ENCODE measurements at places on chromosomes 16 and 17.

DNA sequence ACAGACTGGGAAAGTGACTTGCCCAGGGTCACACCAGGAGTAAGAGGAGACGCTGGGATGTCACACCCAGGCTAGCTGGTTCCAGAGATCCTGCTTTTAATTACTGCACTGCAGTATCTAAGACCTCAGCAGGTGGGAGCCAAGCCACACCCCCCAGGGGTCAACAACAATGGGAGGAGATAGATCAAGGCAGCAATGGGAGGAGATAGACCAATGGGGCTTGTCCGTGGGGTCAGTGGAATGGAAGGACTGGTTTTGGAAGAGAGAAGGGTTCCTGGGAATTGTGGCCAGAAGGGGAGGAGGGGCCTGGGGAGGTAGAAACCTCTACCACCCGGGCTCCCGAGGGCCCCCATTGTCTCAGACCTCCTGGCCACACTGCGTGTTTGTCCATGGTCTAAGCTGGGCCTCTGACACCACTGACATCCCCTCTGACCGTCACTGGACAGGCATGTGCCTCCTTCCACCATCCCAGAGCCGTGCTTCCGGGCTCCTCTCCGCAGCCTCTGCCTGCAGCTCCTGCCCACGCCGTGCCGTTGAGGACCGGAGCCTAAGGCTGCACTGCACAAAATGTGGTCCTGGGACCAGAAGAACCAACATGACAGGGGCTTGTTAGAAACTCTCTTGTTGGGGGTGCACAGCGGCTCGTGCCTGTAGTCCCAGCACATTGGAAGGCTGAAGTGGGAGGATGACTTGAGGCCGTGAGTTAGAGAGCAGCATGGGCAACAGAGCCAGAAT is 69.8 kb upstream of the RPH3AL start:
- DNase-seq = no peak

DNA sequence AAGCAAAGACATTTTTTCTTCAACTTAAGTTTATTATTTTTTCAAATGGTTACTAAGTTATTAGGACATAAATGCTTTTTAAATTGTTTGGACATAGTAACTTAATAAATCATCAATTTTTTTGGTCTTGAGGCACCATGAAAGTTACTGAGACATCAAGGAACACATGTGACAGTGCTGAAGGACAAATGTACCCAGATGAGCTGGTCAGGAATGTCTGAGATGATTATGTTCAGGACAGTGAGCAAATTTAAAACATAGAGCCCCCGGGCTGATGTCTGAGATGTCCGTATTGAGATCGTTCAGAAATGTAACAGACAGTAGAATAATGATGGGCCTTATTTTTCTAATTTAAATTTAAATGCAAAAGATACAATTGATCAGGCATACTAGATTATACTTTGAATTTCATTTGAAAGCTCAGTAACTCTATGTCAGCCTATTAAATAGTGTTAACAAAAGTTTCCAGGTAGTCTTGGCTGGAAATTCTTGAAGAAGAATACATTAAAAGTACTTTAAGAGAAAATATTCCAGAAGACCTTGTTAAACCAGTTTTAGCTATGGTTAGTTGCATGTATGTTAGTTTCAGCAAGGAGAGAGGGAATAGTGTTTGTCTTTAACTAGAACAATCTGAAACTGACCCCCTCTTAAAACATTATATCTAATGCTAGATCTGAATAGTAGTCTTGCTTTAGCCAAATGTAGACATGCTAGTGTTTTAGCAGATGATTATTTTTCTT is 36.4 kb downstream of the SEC14L1 start:
- DNase-seq = no peak

DNA sequence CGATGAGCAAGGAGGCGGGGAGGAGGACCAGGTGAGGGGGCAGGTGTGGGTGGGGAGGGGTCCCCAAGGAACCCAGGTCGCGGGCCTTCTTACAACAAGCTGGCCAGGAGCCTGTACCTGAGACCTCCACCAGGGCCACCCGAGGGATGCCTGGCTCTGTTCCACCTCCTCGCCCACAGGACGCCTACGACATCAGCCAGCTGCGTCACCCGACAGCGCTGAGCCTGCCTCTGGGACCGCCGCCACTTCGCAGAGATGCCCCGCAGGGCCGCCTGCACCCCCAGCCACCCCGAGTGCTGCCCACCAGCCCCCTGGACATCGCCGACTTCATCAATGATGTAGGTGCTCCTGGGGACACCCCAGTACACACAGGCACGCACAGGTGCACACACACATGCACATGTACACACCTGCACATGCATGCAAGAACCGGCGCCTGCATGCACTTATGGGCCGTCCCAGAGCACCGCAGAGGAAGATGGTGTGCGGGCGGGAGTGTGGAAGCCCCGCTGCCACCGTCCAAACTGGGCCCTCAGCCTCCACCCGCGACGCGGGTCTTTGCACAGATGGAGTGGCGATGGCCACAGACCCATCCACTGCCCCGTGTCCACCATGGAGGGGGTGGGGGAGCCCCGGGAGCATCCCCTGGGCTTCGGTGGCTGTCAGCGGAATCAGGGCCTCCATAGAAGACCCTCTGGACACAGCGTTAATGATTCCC is 6.6 kb downstream of the SLC22A31 start:
- no peak for DNase-seq

DNA sequence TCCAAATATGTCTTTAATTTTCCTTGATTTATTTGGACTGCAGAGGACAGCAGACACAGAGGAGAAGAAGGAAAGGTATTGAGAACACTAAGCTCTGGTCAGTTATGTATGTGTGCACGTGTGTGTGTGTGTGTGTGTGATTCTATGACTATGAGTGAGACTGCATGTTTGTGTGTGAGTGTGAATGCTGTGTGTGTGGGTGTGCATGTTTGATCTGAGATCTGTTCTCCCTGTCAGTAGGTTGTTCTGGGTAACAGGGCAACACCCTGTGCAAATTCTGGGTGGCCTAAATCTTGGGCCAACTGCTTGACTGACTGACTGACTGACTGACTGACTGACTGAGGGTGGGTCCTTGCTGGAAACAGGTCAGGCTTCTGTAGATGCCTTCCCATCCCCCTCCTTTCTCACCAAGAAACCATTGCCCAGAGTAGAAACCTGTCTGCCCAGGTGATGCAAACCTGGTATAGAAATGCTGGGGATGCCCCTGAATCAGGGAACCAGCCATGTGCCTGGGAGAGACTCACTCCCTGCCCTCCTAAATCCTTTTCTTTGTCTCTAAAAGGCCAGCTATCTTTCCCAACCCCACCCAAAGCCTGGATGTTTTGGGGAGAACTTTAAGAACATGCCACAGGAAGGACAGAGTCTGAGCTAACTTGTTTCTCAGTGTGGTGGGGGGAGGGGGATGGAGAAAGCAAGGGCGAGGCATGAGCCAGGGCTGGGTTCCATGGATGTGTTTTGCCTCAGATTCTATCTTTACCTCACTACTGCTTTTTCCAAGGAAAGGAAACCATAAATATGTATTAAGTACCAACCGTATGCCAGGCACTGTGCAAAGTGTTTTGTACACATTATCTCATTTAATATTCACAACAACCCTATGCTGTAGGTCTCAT is 4.5 kb upstream of the NR1D1 start:
- no peak for DNase-seq

DNA sequence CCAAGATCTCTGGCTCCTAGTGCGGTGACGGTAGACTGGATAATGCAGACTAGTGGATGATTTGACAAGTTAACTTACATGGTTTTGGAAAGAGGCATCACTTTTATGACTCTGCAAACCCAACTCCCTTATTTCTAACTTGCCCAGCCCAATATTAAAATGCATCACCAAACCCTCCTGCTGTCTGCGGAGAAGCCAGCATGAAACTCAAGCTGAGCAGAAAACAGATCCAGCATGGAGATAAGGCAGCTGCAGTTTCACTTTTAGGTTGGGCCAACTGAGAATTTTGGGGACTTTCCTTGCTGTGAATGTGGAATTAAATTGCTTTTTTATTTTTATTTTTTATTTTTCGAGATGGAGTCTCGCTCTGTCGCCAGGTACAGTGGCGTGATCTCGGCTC is 27.8 kb downstream of the CDH1 start:
- DNase-seq = no peak

- DNase-seq = no peak
Observed at GRCh38 chr17:35345926-35346771, 27.3 kb downstream of the SLFN11 start.

DNA sequence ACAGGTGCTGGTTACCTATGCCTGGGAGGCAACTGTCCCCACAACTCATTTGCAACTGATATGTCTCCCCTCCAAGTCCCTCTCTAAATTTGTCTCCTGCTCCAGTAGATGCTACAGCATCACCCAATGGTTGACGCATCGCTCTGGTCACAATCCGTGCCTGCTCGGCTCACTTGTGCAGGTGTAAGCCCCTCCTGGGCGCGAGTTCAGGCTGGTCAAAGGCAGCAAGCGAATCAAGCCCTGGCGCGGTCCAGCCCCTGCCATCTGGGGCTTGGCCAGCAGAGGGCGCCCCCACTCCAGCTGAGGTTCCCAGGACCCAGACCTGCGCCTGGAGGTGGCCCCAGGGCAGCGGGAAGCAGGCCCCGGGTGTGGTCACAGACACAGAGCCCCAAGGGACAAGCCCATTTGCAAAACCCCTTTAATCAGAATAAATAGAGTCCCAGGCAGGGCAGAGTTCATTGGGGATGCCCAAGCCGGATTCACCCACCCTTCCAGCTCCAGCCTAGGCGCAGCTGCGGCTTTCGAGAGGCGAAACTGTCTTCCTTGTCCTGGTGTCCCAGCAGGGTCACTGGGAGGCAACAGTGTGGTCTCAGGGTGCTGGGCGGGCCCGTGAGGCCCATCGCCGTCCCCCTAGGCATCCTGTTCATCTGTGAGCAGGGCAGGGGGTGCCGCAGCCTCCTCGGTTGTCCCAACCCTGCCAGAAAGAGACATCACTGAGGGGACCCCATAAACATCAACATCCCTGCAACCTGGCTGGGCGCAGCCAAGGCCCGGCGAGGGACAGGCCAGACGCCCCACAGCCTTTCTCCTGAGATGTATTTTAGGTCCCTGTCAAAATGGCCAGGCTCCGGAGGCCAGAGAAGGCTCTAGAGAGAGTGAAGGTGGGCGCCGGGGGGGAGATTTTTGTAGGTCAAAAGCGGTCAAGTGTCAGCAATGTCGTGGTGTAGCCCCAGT is 15.8 kb downstream of the TMC6 start:
- peak; percentile 38 for DNase-seq

GRCh38 chr17:6126768-6127167 is 56.6 kb downstream of the WSCD1 start:
- DNase-seq = no peak

- no peak for DNase-seq
Observed at GRCh38 chr16:49821614-49822282, 34.2 kb downstream of the ZNF423 start.

- DNase-seq = no peak
Observed at GRCh38 chr17:41937970-41938954, 7.8 kb downstream of the ODAD4 start.

DNA sequence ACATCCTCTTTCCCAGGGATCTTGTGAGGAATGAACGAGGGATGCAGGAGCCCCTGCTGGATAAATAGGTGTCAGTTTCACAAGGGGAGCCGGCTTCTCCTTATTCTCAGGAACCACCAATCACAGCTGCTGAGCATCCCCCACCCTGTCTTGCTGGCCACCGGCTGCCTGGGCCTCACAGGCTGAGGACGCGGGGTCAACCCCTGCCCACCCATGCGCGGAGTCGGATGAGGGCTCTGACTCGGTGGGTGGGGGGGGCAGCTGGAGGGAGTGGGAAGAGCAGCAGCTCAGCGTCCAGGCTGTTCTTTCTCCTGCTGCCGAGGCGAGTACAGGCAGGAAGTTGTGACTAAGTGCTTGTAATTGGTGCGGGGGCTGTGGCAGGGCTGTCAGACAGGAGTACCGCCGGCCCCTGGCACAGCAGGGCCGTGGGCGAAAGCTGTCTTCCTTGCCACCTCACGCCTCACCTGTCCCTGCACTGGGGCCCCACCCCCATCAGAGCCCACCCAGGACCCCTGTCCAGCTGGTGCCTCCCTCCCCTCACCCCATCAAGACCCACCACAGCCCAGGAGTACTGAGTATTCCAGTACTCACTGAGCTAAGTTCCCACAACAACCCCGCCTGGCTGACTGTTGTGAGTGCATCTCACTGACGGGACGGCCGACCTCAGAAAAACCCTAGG is 11.0 kb upstream of the DPEP1 start:
- peak; percentile 37 for DNase-seq

DNA sequence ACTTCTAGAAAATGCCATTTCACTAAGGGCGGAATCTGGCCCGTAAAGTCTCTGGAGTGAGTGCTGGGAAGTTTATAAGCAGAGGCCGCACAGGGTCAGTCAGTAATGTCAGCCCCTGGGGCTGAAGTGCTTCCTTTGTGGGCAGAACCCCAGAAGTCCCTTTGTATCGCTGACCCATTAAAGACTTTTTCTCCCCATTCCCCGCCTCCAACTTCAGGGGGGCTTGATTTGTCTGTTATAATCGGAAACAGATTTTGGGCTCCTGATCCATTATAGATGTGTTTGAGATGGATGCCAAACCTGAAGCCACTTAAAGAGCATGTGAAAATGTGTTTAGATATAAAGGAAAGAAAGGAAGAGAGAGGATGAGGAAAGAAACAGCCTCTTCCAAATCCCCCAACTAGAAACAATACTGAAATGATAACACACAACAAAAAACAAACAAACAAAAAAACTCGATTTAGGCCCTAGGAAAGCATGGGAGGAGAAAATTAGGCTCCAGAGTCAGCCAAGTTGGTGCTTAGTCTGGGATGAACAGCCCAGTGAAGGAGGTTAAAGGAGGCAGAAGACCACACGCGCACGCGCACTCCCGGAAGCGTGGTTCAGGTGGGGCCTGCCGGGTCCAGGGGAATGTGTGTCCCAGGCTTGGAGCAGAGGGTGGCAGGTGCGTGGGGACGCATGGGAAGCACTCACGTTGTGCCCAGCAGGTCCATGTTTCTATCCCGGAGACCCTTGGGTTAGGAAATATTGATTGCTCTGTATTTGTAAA is 27.1 kb downstream of the MSI2 start:
- no peak for DNase-seq

GRCh38 chr17:5864741-5865657 is 205.2 kb upstream of the WSCD1 start:
- DNase-seq = no peak

DNA sequence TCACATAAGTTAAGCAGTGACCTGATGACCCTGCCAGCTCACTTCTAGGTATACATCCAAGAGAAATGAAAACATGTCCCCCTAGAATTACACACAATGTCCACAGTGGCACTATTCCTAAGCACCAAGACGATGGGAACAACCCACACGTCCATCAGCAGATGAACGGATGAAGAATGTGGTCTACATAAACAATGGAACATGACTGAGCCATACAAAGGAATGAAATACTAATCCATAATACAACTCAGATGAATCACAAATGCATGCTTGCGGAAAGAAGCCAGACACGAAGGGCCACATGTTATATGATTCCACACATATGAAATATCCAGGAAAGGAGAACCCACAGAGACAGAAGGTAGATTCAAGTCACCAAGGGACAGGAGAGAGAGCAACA is 17.4 kb downstream of the USP22 start:
- no peak for DNase-seq

Measured in stimulated activated CD4-positive, alpha-beta T cell treated with anti-CD3 and anti-CD28 coated beads, TNF-alpha, amount 100 ng/mL, for 48 hours (primary cell).